ENCODE measurements at places on chromosomes 7 and 10.

GRCh38 chr7:109044691-109045090 lies 475.0 kb downstream of the DNAJB9 start:
- no peak for DNase-seq

- no peak for DNase-seq
Measured at GRCh38 chr7:50745336-50745735, 37.4 kb downstream of the GRB10 start.

GRCh38 chr10:28564905-28565304 lies 32.0 kb downstream of the WAC start:
- DNase-seq, result no peak

DNA sequence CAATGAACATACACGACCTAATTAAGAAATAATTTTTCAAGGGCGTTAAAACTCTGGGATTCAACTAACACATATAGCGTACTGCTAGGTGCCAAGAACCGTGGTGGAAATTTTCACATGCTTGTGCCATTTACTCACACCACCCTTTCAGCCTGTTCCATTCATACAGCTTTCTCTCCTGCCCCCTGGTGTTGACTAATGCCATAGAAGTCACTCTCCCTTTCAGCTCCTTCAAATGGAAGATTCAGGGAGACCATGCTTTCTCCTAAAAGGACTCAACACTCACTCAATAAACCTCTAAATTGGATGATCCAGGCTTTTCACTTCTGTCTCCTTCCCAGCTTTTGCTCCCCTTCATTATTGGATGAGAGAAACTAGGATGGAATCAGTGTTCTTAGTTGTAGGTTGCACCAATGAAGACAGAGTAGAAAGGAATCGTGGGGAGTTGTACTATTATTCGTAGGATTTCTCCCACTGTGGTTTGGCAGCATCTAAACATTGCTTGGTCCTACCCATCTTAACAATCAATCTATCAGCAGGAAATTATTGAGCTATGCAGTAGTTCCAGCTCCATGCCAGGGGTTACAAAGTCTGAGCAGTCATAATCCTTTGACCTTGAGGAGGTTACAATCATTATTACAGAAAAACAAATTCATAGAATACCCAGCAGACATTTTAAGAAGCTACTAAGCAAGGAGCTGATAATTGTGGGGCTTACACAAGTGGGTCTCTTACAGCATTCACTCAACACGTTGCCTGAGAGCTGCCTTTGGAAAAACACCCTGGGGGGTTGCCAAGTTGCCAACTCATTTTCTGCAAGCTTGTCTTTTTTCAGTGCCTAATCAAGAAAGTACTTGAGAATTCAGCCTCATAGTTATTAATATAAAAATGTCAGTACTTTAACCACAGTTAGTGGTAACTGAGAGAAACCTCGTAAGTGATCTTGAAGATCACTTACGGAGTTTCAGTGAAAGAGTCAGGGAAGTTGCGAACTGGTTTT lies 2.8 kb upstream of the PPP1R3C start:
- peak; percentile 26 for DNase-seq

DNA sequence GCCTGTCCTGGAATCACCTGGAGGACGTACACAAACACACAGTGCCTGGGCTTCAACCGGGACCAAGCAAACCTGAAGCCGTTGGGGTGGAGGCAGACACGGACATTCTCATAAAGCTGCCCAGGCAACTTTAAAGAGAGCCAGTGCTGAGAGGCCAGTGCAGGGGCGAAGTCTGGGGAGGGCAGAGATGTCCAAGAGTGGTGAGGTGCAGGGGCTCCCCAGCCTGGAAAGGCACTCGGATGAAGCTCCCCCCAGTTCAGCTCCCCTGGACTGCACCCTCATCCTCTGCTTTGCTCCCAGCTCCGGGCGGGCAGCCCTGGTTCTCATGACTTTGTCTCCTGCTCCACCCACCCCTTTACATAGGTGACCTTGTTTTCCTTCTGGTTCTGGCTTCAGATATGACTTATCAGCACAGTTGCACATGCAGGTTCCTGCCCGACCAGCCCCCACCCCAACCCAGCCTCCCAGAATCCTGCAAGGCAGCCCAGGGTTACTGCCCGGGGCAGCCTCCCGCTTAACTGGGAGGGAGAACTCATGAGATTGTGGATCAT lies 60.8 kb upstream of the EEPD1 start:
- no peak for DNase-seq

DNA sequence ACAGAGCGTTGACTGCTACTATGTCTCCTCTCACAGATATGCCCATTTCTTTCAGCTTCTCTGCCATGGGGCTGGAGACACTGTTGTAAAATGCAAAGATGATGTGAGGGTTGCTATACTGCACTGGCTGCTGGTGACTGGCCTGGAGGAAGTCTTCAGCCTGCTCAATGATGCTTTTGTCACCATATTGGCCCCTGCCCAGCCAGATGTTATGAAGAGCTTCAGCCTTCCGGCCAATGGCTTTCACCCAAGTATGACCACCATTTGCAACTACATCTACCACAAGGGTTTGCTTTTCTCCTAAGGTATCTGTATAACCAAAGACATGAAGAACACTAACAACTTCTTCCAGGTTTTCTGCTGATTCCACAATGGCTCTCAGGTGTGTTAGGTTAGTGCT lies 1.6 kb downstream of the C7orf25 start:
- DNase-seq, result no peak

DNA sequence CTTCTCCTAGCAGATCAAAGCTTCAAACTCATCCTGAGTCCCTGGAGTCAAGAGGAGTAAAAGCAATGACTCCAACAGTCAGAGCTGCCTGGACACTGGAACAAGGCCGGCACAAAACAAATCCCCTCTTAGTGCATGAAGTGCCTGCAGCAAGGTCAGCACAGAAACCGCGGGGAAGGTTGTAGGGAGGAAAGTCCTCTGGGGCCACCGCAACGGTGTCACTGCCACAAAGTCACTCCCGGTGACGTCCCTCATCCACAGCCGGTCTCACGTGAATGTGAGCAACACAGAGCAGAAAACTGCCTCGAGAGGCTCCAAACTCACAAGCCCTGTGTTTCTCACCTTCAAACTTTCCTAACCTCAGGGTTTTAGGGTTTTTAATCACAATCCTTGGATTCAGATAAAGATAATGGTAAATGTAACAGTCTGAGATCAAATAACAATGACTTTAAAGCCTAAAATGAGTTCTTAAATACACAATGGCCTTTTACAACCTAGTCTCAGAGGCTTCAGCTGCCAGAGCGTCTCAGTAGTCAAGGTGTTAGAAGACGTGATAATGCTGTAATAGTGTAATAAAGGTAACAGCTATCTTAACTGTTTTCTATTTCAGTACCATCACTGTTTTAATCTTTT lies 274.3 kb downstream of the ZMYND11 start:
- no peak for DNase-seq

GRCh38 chr10:113007821-113008220 lies 57.8 kb downstream of the TCF7L2 start:
- no peak for DNase-seq

DNA sequence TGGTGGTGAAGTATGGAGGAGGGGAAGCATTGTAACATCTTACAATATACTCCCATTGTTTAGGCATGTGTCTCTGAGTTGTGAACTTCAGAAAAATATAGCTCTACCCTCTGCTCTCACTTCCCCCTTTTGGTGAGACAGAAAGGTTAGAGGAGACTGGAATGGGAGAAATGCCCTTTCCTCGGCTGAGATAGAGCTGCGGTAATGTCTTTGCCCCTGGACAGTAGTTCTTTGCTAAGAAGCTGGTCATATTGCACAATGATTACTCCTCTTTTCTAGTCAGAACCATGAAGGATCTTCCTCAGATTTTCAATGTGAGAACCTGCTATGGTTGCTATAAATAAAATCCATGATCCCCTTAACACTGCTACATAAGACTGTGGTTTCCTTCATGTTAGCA lies 171.0 kb downstream of the SEM1 start:
- no peak for DNase-seq

DNA sequence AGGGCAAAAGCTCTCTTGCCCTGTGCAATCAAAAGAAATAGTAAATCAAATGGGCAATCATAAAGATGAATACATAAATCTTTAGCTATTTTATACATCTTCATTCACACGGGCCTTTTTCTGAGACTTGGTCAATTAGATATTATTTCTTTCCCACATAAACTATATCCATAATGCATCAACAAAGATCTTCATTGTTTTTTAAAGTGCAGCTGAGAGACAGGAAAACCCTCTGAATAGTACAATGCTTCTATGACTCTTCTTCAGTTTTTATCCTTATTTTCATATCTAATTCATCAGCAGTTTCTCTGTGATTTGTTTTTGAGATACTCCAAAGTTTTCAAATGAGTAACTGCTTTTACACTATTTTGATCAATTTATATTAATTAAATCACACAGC lies 25.5 kb downstream of the LARP4B start:
- no peak for DNase-seq

DNA sequence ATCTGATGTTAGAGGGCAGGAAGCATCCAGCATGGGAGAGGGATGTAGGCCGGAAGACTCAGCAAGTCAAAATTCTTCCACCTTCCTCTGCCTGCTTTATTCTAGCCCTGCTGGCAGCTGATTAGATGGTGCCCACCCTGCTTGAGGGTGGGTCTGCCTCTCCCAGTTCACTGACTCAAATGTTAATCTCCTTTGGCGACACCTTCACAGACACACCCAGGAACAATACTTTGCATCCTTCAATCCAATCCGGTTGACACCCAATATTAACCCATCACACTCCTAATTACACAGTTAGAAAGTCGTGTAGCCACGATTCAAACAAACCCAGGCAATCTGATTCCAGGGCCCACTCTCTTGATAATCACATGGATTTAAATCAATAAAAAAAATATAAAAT lies 433.9 kb upstream of the LRGUK start:
- DNase-seq, result no peak

DNA sequence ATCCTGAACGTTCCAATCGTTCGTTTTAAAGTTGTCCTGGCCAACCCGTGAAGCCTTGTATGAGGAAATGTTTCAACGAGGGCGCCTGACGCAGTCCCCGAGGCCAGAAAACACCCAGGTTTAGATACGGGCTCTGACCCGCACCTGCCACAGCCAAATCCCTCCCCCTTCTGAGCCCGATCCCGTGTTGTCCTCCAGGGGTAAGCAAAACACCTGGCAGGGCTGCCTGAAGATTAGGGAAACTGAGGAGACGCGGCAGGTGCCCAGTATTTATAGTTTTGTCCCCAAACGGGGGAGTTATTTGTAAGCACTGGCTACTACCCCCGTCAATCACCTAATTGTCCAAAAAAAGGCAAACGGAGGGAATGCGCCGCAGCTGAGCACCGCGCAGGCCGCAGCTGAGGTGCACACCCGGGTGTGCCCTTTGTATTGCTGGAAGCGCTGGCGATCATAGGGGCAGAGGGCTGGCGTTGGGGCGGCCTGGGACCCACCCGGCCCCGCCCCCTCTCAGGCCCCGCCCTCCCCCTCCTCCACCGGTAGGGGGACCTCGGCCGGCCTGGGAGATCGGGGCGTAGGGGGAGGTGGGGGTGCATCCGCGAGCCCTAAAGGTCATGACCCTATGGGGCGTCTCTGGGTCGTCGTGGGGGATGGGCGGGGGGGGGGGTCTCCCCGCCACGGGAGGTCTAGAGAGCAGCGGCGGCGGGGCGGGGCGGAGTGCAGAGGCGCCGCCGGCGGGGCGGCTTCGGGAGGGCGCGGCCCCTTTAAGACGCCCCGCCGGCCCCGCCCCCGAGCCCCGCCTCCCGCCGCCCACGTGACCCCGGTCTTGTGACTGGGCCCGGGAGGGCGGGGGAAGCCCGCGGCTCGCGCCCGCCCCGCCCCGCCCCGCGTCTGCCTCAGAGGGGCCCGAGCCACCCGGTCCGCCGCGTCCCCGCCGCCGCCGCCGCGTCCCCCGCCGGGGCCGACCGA lies at the start of gene BRI3:
Gene BRI3 (plus strand): TSS at position 896 of the 966 bp plus-strand sequence. CDS start 110 bp downstream, outside the sequence.
- peak; percentile 95 for DNase-seq

- no peak for DNase-seq
Measured at GRCh38 chr7:129496653-129497052, 5.7 kb upstream of the SMKR1 start.

- DNase-seq, result no peak
Measured at GRCh38 chr7:118836933-118837332, 612.4 kb downstream of the ANKRD7 start.

GRCh38 chr7:80916770-80917741 lies 1.8 kb downstream of the SEMA3C start:
- DNase-seq, result no peak

GRCh38 chr7:32163141-32163806 lies 93.1 kb upstream of the PDE1C start:
- no peak for DNase-seq

- DNase-seq, result no peak
Measured at GRCh38 chr10:1558906-1559305, 178.4 kb downstream of the ADARB2 start.

DNA sequence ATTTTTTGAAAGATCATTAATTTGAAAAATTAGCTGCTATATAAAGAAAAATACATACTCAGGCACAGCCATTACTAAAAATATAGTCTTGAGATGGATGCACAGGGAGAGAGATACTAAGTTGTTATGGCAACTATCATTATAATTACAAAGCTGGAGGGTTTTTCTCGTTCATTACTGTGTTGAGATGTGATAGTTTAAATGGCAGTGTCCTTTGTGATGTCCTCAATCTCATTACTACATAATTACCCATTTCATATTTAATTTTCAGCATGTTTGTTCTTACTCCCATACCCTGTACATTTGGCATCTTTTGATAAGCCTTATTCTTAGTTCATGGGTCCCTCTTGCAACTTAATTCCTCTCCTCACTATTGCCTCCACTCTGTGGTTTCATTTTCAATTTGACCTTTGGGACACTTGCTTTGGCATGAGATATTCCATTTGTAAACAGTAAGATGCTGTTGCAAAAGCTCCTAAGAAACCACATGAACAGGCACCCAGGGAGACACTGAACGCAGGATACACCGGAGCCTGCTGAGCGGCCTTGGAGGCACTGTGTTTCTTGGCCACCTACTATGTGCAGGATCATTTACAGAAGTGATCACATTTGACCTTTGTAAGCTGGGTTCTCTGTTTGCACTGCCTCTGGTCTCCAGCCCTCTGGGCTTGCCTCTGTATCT lies 4.8 kb upstream of the CPXM2 start:
- no peak for DNase-seq

DNA sequence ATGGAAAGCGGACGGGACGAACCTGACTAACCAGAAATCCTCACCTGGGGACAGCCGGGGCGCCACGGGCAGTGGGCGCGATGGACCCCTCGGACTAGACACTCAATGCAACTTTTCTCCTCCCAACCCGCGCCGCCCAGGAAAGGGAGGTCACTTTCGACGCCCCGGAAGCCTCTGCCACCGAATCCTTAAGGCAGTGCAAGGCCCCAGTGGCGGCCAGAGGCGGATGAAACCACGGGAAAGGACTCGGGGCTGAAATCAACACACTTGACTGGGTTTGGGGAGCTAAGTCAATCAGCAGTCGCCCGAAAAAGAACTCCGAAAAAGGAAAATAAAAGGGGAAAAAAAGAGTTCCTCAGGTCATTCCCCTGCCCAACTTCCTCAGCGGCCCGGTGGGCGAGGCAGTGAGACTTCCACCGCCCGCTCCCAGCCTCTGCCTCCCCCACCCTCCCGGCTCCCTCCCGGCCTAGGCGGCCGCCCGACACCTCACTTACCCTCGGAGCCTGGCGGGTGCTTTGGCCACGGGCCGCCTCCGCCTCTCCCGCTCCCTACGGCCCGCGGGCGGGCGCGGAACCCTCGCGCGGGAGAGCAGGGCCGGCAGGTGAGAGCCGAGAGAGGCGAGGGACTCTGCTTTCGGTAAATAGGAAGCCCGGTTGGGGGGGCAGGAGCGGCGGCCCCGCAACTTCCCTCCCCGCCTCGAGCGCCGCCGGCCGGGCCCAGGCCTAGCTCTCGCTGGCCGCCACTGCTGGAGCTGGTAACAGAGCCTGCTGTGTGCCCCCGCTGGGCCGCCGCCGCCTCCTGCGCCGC lies 518 bp downstream of the WAPL start:
- no peak for DNase-seq

Data from activated CD4-positive, alpha-beta T cell treated with anti-CD3 and anti-CD28 coated beads, Interleukin-2, amount 50 U/mL, for 4 hours (primary cell).